Right ventricle myocardium superior (tissue), 1 donor: ENCODE measurements at places on chromosomes 6 and 20. TPM values are rescaled to one million over a fixed set of nuclear protein-coding genes. Genes with fewer than 3 reads are reported as not detected.

Gene SAMD3
- 0.19 TPM for total RNA-seq

Gene SIRPA
- total RNA-seq = 19.5 TPM

Gene FAM83D
- 0.35 TPM for total RNA-seq

Gene ZSCAN9
- 8.2 TPM for total RNA-seq

Gene FAM110A
- 1.9 TPM for total RNA-seq

Gene SLC35D3
- total RNA-seq = not detected

Gene HTR1B
- total RNA-seq = not detected

Gene TCF15
- 13.4 TPM for total RNA-seq

Gene GHRH
- total RNA-seq = 0.97 TPM

Gene CST4
- not detected for total RNA-seq

Gene NXT1
- 6.6 TPM for total RNA-seq

Gene EDN1
- 2.2 TPM for total RNA-seq

Gene COL21A1
- 20.8 TPM for total RNA-seq

Gene MYLK4
- total RNA-seq = 1.4 TPM

DNA sequence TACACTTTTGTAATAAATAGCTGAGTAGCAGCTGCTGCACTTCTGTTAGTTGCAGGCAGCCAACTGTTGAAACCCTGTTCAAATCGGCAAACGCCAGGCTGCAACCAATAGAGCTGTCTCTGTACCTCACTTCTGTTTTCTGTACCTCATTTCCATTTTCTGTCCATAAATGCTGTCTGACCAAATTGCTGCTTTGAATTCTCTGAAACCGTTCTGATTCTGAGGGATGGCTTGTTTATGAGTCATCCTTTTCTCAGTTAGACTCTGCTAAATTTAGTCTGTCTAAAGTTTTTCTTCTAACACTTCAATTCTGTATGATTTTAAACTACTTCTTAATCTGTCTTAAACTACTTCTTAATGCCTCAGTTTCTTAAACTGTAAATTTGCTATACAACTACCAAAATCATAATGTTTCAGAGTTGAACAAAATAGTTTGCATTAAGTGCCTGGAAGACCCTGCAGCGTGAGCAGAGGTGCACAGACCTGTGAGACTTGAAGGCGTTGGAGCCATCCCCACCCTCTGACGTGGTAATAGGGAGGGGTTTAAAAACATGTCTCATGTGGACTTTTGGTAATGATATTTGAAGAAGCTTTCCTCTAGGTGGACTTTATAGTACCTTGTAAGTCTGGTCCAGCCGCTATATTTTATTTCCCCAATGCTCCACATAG lies 9.6 kb downstream of the BTNL2 start:
- no peak for DNase-seq

- DNase-seq = no peak
Measured at GRCh38 chr6:24480705-24481104, 8.7 kb downstream of the GPLD1 start.

DNA sequence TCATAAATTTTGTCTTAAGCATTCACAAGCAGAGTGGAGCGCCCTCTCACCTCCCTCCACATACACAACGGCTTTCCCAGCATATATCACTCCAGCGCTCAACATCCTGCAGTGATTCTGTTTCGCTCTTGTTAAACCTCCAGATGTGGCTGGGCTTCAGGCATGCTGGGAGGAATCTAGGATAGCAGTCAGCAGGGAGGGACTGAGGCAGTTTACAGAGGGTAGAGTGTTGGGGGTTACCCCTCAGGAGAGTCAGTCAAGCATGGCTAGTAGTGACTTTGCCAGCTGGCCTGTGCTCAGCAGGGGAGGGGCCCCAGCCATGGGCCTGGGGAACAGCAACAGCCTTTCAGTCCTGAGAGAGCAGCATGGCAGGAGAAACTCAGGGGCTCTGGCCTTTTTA lies 161.4 kb upstream of the FLRT3 start:
- DNase-seq = no peak

- DNase-seq = no peak
Measured at GRCh38 chr6:149888659-149889058, 9.3 kb downstream of the RAET1E start.

- peak; percentile 95 for DNase-seq
Measured at GRCh38 chr6:43702534-43703440, 15.2 kb upstream of the MRPS18A start.

DNA sequence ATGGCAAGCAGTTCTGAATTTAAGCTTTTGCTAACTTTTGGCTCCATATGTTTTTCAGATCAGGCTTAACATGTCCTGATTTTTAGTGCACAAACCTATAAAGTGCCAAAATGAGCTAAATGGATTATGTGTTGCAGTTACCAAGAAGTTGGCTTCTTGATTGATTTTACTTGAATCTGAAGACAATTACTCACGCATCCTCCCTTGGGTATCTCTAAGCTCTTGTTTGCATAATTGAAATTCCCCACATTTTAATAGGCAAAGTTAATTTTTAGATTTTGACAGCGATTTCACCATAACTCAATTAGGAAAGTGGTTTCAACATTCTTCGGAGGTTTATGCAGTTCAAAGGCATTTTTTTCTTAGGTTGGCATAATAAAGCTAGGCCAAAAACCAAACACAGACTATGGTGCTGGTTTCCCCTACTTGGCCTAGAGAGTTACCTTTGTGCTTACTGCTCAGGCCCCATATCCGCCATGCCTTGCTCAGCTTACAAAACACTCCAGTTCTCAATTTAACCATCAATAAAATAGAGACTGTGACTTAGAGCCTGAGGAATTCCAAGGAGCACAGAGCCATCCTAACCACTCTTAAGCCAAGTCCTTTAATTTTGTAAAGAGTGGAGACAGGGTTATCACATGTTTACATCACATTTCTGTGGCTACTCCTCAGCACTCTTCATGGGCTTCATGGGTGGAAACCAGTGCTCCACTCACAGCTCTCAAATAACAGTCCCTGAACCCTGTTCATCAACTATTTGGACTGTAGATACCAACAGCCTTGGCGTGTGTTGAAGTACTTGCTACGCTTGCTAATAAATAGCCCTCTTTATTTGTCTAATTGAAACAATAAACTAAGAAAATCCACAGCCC lies 32.1 kb downstream of the LAMA4 start:
- DNase-seq = no peak

DNA sequence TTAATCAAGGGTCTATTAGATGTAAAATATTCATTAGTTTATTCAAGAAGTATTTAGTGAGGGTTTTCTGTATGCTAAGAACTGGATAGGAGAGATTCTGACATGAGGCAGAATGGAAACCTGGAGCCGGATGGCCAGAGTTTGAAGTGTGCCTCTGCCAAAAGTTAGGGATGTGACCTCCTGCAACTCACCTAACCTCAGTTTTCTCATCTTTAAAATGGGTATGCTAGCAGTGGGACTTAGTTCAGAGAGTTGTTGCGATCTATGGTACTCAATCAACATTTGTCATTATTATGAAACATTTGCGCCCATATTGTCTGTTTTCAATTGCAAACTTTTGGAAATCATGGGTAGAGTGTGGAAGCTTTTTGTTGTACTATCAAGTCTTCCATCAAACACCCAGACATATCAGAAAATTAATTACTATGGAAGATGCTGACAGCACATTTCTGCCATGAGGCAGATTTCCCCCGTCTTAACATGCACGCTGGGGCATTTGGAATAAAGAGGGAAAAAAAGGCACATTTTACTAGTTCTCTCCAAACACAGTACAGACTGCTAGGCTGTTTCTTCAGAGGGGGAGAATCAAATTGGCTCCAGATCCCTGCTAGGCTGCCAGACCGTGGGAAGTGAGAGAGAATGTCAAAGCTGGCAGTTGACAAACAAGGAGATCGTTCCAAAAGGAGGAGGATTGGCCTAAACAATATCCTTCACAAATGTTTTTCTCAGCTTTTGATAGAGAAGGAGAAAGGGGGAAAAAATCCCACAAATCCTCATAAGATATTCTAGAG lies 205.3 kb upstream of the TSHZ2 start:
- DNase-seq = peak; percentile 42

DNA sequence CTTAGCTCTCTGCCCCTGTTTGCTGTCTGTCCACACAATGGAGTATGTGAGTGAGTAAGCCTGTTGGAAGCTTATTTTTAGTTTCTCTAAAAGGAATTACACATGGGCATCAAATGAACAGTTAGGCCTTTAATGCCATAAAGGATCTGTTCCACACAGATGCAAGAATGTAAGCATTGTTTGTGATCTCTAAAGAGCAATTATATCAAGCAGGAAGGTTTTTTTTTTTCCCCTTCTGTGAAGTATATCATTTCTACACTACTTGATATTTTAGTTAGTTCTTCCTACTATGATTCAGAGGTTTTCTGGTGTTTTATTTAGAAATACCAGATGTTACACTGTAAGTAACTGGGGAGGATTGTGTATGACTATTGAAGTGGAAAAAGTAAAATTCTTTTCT lies 627.5 kb downstream of the COL12A1 start:
- no peak for DNase-seq

- DNase-seq = no peak
Measured at GRCh38 chr6:1125297-1125696, 186.6 kb upstream of the FOXQ1 start.

GRCh38 chr6:79421707-79422484 lies 115.3 kb downstream of the LCA5 start:
- no peak for DNase-seq

GRCh38 chr6:36110050-36110449 lies 20.3 kb upstream of the MAPK13 start:
- DNase-seq = no peak

- DNase-seq = no peak
Measured at GRCh38 chr6:134480593-134480992, 162.7 kb upstream of the SGK1 start.

GRCh38 chr6:112562301-112563231 lies 215.4 kb downstream of the RFPL4B start:
- DNase-seq = no peak

DNA sequence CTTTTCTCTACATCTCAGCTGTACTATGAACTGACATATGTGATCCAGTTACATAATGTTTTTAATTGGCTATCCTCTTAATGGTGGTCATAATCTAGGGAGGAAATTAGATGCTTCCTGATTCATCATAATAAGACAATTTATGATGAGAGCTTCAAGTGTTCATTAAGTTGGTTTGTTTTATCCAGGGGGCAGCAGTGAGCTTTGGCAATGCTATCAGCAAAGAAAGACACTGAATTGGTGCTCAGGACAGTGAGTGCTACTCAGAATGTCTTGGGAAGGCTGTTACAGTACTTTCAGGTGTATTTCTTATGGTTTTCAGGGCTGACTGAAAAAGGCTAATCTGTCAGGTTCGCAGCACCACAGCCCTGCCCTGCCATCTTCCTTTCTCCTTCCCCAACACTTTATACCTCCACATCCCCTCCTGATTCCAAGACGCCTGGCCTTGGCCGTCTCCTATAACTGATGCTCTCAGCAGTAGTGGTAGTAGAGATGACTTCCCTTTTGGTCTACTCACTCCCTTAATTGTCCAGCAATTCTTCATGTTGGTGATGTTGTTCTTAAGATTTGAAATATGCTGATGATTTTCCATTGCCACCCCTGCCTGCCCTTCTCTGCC lies 67.0 kb upstream of the TNFAIP3 start:
- no peak for DNase-seq

GRCh38 chr20:5770987-5771318 lies 20.8 kb downstream of the SHLD1 start:
- DNase-seq = no peak

DNA sequence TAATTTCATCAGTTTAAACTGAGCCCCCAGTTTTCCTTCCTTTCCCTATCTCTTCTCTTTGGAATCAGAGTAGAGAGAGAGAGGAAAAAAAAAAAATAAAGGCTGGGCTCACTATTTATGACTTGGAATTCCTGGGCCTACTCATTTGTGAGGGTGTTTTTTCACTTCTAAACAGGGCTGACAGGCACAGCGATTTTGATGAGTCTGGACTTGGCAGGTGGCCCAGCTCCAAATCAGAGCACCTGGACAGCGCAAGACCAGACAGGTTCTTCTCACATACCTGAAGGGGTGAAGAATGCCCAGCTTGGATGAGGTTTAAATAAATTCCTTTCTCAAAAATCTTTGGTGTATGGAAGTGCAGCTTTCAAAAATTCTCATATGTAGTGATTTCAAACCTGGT lies 122.2 kb downstream of the KIF13A start:
- no peak for DNase-seq

- no peak for DNase-seq
Measured at GRCh38 chr6:54716877-54717276, 129.7 kb upstream of the FAM83B start.

DNA sequence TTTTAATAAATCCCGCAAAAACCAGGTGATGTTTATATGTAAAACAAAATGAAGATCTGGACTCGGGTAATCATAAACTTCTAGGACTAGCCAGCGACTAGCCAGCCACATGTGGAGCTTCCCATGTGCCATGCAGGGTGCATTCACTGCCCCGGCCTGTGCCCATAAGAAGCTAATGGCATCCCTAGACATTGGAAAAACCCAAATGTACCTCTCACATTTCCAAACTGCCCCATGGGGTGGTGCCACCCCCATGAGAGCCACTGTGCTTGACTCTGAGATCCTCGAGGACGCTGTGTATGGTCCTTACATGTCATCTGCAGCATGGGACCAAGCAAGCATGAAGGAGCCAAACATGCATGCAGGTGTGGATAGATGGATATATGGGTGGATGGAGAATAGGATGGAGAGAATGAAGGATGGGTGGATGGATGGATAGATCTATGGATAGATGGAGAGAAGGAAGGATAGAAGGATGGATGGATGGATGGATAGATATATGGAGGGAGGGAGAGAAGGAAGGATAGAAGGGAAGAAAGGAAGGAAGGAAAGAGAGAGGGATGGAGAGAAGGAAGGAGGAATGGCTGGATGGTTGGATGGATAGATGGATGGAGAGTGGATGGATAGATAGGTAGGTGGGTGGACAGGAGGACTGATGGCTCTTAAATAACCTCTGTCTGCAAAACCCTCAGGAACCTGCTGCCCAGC lies 203.6 kb downstream of the CDH4 start:
- no peak for DNase-seq

GRCh38 chr6:74606582-74607071 lies 599.2 kb downstream of the COL12A1 start:
- DNase-seq = no peak

GRCh38 chr6:47890326-47890875 lies 108.6 kb downstream of the OPN5 start:
- no peak for DNase-seq

GRCh38 chr20:25493137-25493536 lies 85.7 kb downstream of the GINS1 start:
- no peak for DNase-seq

- no peak for DNase-seq
Measured at GRCh38 chr20:33017542-33017941, 10.0 kb downstream of the BPIFB2 start.
